Daoy (cell line): ENCODE measurements at places on chromosomes 4 and X.
A peak's percentile ranks its signal among the peaks of the same experiment; 100 is the strongest.

DNA sequence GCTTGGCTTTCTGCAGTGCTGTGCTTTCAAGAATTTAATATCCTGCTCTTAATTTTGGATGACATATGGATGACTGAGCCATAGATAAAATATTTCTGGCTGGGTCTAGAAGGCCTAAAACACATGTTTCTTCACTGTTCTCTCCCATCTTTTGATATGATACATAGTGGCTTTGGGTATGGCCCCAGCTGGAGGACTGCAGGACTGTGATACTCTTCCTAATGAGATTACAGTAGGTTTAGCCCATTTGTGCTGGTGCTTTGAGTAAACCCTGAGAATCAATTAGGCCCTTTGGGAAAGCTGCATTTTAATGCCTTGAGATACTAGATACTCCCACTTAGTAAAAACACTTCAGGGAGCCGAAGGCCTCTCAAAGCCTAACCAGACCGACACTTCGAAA lies 38.0 kb downstream of the KIT start:
- DNase-seq, result no peak

GRCh38 chrX:120309873-120310705 lies 1.2 kb downstream of the TMEM255A start:
- peak; percentile 17 for DNase-seq

- peak; percentile 30 for DNase-seq
Measured at GRCh38 chrX:39874202-39874816, 223.4 kb downstream of the BCOR start.

- DNase-seq, result no peak
Measured at GRCh38 chr4:156118507-156119220, 165.0 kb upstream of the CTSO start.

DNA sequence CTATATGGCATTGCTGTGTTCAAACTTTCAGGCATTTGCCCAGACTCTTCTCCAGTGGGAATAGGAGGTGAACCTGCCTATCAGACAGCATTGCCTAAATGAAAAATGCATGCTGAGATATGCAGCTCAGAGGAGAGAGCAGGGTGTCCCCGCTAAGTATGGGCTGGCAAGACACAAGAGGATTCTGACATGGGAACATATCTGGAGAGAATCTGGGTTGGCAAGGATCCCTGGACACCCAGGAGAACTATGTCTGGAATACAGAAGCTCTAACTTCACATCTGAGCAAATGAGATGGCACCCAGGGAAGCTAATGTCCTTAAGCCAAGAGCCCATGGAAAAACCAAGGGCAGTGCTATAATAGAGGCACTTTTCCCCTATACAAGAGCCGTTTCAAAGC lies 18.4 kb downstream of the PPARGC1A start:
- no peak for DNase-seq

DNA sequence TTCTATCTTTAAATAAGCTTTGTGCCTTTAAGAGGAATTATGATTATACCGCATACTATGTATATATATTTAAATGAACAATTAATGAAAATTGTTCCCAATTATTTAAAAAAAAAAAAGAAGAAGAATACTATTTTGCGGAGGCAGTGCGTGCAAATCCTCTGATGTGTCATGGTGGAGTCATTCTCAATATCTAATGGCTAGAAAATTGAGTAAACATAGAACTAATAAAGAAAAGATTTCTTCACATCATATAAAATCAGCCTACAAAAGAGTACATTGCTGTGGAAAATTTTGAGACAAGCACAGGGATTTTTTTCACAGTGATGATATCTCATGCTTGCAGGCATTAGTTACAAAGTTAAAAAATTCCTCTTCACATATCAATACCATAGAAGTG lies 2.6 kb upstream of the EREG start:
- DNase-seq, result no peak

GRCh38 chrX:103687696-103688201 lies 1.2 kb upstream of the MORF4L2 start:
- DNase-seq, result peak; percentile 69

GRCh38 chr4:16794816-16795445 lies 103.5 kb downstream of the LDB2 start:
- peak; percentile 7 for DNase-seq

DNA sequence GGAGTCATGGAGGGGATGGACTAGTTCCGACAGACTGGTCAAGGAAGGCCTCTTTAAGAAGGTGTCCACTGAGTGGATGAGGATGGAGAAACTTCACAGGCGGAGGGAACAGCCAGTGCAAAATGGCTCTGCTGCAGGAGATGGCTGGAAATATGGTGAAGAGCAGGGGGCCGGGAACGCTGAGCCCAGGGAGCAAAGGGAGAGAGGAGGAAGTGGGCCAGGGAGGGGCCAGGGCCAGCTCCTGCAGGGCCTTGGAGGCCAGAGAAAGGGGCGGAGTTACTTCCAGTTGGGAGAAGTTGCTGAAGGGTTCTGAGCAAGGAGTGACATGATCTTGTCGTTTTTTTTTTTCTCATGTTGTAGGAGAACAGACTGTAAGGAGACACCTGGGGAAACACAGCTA lies 94.5 kb downstream of the WFS1 start:
- no peak for DNase-seq

DNA sequence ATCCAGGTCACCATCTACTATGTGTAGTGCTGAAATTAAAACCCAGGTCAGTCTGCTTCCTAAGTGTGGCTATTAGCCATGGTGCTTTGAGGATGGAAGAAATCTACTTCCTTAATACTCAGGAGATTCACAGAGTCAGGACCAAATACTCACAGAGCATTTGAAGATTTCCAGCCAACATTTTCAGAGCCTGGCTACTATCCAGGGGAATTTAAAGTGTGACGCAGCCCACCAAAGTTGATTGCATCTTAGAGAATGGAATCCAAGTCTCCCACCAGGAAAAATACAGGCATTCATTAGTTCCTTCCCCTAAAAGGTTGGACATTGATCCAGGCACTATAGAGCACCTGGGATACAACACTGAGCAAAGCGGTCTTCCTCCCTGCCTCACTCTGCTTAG lies 83.8 kb downstream of the HS3ST1 start:
- no peak for DNase-seq

- DNase-seq, result no peak
Measured at GRCh38 chr4:81084634-81085033, 54.1 kb downstream of the BMP3 start.

DNA sequence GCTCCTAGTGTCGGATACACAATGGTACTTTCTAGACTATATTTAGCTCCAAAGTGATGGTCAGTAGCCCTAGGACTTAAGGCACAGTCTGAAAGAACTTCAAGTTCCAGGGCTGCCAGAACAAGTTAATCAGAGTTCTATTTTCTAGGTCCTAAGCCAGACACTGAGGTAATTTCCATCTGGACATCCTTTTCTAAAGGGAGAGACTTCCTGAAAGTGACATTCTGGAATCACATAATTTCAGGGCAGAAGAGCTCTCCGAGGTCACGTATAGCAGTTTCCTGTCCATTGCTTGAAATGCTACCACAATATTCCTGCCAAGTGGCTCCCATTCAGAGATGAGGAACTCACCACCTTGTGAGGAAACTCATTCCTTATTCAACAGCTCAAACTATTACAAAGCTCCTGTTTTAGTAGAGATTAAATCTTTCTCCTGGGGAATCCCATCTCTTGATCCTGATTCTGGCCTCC lies 117.9 kb downstream of the COL25A1 start:
- DNase-seq, result no peak

DNA sequence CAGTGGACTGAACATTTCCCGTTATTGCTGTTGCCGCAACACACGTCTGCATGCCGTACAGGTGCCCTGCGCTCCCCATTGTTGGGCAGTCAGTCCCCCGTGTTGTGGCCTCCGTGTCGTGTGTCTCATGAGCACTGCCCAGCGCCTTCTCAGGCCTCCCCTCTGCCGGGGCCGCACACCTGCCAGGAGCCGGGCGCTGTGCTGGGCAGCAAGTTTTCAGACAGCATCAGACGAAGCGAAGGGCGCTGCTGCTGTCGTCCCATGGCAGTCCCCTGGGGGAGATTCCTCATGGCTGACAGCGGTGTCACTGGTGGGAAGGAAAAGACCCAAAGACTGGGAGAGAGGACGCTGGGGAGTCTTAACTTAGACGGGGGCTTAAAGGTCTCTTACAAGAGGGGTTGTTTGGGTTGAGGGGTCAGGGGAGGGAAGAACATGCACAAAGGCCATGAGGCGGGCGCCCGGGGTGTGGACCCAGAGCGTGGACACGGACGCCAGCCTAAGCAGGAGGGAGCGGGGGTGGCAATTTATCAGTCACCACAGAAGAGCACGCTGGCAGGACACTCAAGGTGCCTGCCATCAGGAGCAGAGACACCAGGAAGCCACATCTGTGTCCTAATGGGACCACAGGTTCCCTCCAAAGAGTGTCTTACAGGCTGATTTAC lies 47.3 kb downstream of the RGS12 start:
- DNase-seq, result no peak

- DNase-seq, result no peak
Measured at GRCh38 chr4:57342411-57342810, 232.2 kb upstream of the IGFBP7 start.

DNA sequence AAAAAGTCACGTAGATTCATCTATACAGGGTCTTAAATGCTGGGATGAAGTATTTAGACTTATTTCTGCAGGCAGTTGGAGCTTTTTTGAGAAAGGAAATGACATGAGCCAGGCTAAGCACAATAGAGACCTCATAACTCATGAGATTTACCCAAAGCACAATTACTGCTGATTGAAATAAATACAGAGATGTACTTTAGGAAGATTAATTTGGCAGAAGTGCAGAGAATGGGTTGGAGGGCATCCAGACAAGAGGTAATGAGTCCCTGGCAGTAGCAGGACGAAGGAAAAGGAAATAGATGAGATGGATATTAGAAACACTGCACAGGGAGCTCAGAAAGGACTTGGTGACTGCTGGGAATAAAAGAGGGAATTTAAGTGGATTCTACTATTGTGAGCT lies 129.1 kb downstream of the SHROOM4 start:
- DNase-seq, result no peak

- DNase-seq, result peak; percentile 21
Measured at GRCh38 chr4:24932515-24933225, 19.8 kb upstream of the CCDC149 start.

GRCh38 chr4:1767770-1768366 lies 25.2 kb upstream of the FGFR3 start:
- peak; percentile 51 for DNase-seq

GRCh38 chrX:48470833-48471118 lies 716 bp upstream of the SLC38A5 start:
- DNase-seq, result no peak

- DNase-seq, result no peak
Measured at GRCh38 chr4:168843635-168844034, 166.4 kb downstream of the CBR4 start.

GRCh38 chrX:7024850-7025249 lies 122.7 kb upstream of the STS start:
- DNase-seq, result no peak

DNA sequence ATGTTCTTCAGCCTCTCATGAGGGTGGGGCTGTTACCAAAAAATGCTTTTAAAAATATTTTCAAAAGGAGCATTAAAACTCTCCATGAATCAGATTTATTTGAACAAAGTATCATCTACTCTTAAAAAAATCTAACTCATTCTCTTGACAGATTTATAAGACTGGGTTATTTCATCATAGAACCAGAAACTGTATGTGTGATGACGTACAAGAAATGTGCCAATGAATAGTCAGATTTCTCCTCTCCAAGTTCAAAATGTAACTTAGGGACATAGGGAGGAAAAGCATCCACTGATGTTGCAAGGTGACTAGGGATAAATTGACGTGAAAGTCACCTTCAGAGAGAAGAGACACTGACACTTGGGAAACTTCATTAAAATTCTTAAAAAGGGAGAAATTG lies 89.1 kb upstream of the CLNK start:
- DNase-seq, result no peak

- peak; percentile 41 for DNase-seq
Measured at GRCh38 chr4:15774020-15774420, 4.1 kb upstream of the CD38 start.

- DNase-seq, result peak; percentile 18
Measured at GRCh38 chrX:16826207-16826606, 39.9 kb downstream of the TXLNG start.

- DNase-seq, result no peak
Measured at GRCh38 chr4:11881364-11881763, 452.7 kb upstream of the HS3ST1 start.

DNA sequence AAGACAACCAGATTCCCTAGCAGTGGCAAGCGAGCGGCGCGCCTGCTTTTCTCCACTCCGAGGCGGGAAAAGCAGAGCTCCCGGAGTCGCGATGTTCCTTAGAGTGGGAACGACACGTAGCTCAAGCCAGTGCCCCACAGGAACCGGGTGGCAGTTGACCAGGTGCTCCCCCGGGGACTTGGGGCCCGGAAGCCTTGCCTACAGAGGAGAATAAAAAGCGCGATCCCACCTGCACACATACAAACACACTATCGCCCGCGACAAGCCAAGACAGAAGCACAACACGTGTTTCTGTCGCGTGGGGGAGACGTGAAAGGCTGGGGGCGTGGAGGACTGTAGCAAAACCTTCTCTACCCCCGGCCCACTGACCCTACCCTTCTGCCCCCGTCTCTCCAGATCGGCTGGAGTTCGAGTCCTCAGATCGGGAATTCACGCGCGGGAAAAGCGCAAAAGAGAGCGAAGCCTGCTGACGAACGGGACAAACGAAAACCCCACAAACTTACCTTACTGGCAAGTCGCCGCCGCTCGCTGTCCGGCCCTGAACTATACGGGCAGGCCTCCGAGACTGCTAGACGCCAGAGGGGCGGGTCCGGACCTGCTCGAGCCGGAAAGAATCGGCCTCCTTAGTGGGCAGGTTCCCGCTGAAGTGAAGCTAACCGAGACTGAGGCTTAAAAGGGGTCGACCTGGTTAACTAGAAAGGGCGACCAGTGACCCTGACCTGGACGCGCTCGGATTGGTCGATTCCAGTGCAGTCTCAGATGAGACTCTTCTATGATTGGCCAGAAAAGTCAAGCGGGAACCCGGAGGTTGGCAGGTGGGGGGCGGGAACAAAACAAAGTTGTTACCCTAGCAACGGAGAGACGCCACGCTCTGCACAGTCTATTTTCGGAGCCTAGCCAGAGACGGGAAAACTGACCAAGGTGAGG lies at the start of the genes DNAAF6 and NUP62CL:
Gene DNAAF6, plus strand, starts transcription at position 842 of the 927 bp plus-strand sequence. CDS start 6,265 bp downstream, outside the sequence.
Gene NUP62CL, minus strand, starts transcription at position 664 of the 927 bp plus-strand sequence. CDS start 31,287 bp downstream, outside the sequence.
- DNase-seq, result peak; percentile 73

- DNase-seq, result no peak
Measured at GRCh38 chr4:120877021-120877420, 45.5 kb downstream of the PRDM5 start.

DNA sequence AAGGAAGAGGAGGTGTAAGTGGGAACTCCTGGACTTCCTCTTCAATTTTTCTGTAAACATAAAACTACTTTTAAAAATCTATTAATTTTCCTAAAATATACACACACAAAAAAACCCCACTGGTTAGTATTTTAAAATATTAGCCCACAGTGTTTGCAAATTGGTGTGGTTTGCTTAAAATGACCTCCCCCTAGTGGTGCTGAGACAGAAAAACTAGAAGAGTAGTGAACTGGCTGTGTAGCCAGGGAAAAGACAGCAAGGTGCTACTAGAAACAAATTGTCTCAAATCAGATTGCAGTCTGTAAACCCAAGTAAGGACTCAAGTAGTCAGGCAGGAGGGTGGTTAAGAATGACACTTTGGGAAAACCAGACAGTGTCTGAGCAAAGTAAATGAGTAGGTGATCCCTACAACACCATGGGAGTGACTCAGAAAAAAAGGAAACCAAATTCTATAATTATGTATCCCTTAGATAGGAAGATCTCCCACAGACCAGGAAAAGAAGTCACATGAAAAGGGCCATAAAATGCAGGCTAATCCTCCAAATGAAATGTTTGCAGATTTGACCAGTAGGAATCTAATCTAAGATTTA lies 26.0 kb downstream of the AMTN start:
- DNase-seq, result peak; percentile 42

GRCh38 chr4:48047421-48047844 lies 30.9 kb downstream of the NIPAL1 start:
- DNase-seq, result peak; percentile 41

GRCh38 chrX:85905851-85906250 lies 141.5 kb downstream of the CHM start:
- DNase-seq, result no peak

GRCh38 chr4:48187813-48188212 lies 53.8 kb upstream of the TXK start:
- no peak for DNase-seq
